Right cardiac atrium (tissue), 5 donors: ENCODE measurements at places on chromosomes 12 and 14. TPM values are rescaled to one million over a fixed set of nuclear protein-coding genes. Genes with fewer than 3 reads are reported as not detected.

Gene ABHD4
- total RNA-seq, result 29.7 TPM

Gene FGF6
- not detected for total RNA-seq

Gene METTL17
- total RNA-seq, result 27.0 TPM

Gene VWF
- total RNA-seq, result 242 TPM

Gene IAPP
- not detected for total RNA-seq

Gene CLEC4D
- not detected for total RNA-seq

Gene CLEC7A
- 11.7 TPM for total RNA-seq

Gene RTL1
- total RNA-seq, result not detected

Gene CCDC177
- not detected for total RNA-seq

GRCh38 chr14:95045106-95045701 lies 112.1 kb downstream of the DICER1 start:
- no peak for DNase-seq

DNA sequence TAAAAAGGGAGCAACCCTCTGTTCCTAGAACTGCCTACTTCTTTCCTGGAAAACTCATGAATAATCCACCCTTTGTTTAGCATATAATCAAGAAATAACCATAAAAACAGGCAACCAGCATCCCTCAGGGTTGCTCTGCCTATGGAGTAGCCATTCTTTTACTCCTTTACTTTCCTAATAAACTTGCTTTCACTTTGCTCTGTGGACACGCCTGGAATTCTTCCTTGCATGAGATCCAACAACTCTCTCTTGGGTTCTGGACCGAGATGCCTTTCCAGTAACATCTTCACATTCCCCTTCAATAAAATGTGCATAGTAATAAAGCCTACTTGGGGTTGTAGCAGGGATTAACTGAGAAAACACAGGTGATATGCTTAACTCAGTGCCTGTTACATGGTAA lies 286.4 kb upstream of the AMIGO2 start:
- no peak for DNase-seq

DNA sequence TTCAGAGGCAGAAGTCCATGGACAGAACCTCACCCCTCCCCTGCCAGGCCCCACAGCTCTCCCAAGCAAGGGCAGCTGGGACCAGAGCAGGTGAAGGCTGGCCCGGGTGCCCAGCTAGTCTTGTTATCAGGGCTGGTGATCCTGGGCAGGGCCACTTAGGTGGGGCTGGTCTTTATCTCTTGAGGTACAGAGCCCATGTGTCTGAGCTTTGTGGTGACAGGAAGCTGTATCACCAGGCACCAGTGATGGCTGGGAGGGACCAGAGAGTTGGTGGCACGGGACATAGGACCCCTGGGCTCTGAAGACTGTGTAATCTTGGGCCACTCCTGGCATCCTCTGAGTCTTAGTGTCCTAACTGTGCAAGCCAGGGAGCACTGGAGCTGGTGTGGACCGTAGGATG lies 12.8 kb upstream of the HPD start:
- DNase-seq, result no peak

DNA sequence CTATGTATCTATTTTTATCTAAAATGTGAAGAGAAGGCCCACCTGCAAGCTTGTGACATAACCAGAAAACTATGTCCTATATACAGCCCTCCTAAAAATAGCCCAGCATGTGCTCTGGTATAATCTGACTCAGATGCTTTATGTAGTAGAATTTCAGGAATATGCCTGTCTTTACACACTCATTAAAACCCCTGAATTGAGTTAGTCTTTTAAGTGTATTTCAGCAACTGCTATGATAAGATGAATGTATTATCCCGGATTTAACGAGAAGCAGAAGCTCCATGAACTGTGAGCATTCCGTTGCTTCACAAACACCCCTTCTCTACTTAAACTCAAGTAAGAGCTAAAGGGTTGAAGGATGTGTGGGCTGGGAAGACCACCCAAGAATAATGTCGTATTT lies 89.9 kb upstream of the PRICKLE1 start:
- no peak for DNase-seq

DNA sequence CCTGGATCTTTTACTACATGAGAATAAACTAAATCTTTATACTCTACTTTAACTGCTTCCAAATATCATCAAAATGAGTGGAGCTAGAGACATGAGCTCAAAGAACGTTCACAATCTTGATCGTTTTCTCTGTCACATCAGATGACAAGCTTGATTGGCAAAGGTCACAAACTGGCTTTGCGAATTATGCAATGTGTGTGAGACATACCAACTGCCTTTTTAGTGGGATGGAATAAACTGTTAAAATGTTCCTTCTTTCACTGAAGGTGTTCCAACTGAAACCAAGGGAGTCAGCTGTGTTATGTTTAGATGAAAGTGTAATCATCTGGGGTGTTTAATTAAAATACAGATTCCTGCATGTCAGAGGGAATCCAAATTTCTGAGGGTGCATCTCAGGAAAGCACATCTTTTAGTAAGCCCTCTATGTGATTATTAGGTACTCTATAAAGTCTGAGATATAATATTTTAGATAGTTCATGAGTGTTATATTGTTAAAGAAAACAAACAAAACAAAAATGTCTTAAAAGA lies 21.9 kb downstream of the KITLG start:
- no peak for DNase-seq

- no peak for DNase-seq
Measured at GRCh38 chr14:68616221-68616902, 176.5 kb downstream of the ZFP36L1 start.

GRCh38 chr14:97039717-97040363 lies 242.7 kb downstream of the VRK1 start:
- no peak for DNase-seq

- peak; percentile 24 for DNase-seq
Measured at GRCh38 chr14:74577948-74578275, 34.1 kb downstream of the LTBP2 start.

DNA sequence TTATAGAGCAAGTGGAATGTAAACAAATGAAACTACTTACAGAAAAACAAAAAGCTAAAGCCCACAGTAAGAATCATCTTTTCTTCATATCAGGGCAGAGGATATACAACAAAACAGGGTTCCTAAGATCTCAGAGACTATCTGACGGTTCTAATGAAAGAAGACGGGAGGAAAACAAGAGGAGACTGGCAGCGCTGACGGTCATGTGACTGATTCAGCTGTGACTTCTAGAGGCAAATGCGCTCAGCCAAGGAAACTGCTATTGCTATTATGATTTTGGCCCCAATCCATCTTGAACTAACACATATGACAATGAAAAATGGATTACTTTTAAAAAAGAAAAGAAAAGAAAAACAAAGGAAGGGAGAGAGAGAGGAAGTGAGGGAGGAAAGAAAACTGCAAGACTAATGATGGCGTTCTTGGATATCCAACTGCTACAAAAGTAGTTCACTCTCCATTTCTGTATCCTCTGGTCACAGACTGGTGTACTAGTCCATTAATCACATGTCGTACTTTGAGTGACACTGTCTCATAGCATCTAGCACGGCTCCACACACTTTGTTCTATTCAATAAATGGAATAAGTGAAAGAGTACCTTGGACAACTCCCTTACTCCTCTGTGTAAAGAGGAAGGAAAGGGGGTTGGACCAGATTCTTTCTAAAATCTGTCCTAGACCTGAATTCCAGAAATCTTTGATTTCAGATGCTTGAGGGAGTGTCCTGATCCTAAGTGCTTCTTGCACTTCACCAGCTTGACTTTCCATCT lies 119.3 kb downstream of the DAD1 start:
- no peak for DNase-seq

DNA sequence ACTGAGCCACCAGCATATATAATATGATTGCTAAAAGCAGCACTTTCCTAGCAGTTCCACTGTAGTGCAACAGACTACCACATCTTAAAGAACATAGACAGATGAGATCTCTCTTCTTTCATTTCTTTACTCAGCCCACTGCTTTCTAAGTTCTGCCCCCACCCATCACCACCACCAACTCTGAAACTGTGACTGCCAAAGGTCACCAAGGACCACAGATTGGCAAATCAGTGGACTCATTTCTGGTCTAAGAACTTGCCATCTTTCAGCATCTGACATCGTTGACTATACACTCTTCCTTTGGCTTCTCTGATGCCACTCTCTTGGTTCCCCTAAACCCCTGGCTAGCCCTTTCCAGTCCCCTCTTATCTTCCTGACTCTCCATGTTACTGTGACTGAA lies 38.4 kb downstream of the IFNG start:
- DNase-seq, result no peak

- DNase-seq, result no peak
Measured at GRCh38 chr12:62249419-62249818, 10.8 kb upstream of the USP15 start.

DNA sequence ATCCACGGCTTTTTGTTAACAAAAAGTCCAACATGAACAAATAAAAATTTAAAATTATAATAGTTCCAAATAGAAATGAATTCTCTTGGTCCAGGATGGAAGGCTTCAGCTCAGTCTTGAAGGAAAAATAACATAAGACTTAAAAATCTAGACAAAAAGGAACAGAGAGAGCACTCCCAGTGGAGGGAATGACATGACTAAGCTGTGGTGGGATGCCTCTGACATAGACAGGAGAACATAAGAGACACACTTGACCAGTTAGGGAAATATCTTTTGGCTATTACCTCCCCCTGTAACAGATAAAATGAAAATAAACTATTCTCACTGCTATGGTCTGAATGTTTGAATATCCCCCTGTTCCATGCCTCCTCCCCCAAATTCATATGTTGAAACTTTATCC lies 106.8 kb downstream of the BBS10 start:
- DNase-seq, result no peak

GRCh38 chr12:71782017-71782416 lies 27.4 kb downstream of the RAB21 start:
- no peak for DNase-seq

- DNase-seq, result no peak
Measured at GRCh38 chr12:17928708-17929366, 161.2 kb downstream of the RERGL start.
